Mammary epithelial cell (primary cell): ENCODE measurements at places on chromosomes 7 and 10. TPM values are rescaled to one million over a fixed set of nuclear protein-coding genes. Genes with fewer than 3 reads are reported as not detected.

Gene STARD3NL
- total RNA-seq = 23.9 and 27.9 TPM in 2 replicates

Gene TRIM8
- total RNA-seq = 36.8 TPM

Gene AZGP1
- 9.3 TPM for total RNA-seq

Gene CYP2W1
- total RNA-seq = not detected in 2 replicates

Gene IRF5
- total RNA-seq = 10.9 and 11.0 TPM in 2 replicates

Gene LIPF
- total RNA-seq = not detected

Gene PALD1
- not detected in 2 replicates for total RNA-seq

DNA sequence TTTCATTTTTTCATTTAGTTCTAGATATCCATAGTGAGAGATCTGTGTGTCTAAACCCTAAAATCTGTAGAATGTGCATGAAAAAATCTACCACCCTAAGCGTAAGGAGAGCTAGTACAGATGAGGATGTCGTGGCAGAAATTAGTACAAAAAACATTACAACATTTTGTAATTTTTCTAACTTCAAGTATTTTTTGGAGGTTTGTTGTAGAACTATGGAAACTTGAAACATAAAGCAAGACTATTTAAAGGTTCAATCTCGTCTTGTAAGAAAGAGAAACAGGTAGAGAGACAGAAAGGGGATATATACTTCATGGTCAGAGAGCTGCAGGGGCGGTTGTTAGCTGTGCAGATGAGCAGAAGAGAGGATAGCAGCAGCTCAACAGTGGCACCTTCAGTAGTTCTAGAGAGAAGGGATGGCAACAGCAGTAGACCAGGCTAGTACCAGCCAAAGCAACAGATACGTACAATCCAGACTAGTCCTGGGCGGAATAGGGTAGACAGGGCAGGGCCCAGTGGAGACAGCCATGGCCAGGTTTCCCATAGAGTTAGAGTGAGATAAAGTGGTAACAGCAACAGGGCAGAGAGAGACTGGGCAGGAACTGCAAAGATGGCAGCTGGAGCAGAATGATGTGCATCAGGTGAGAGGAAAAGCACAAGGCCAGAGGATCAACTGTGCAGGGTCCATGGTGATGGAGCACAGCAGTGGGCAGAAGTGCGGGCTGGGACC lies 145.2 kb downstream of the FRMD4A start:
- peak; percentile 100 for DNase-seq

- no peak for DNase-seq
These were observed 11.3 kb downstream of the DMBT1 start for GRCh38 chr10:122571892-122572291.

DNA sequence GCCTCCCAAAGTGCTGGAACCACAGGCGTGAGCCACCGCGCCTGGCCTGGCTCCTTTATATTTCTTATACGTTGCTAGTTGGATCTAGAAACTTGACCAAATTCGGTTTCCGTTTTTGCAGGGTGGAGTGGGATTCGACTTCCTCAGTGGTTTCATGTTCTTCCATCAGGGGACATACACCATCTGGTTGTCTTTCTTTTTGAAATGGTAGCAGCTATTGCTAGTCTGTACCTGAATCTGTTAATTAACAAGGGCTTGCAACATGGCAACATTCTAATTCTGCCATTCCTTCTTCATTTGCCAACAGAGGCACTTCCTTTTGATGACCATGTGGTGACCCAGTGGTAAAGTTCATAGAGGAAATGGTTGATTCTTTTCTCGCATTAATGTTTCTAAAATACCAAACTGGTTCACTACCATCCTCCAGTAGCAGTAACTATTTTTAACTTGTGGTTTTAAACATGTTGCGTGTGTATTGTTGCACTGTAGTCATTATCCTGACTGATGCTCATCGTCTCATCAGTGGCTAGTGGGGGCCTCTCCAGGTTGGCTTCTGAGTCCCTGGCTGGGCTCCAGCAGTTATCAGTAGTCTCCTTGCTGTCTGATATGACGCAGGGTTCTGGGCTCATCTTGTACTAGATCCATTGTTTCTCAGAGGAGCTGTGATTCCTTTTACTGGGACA lies 159.2 kb downstream of the RGS10 start:
- no peak for DNase-seq

DNA sequence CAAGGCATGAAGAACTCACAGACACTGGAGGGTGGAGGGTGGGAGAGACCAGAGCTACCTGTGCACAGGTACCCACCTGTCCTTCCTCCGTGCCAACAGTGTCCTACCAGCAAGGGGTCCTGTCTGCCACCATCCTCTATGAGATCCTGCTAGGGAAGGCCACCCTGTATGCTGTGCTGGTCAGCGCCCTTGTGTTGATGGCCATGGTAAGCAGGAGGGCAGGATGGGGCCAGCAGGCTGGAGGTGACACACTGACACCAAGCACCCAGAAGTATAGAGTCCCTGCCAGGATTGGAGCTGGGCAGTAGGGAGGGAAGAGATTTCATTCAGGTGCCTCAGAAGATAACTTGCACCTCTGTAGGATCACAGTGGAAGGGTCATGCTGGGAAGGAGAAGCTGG lies 21.8 kb downstream of the PRSS2 start:
- DNase-seq = no peak

DNA sequence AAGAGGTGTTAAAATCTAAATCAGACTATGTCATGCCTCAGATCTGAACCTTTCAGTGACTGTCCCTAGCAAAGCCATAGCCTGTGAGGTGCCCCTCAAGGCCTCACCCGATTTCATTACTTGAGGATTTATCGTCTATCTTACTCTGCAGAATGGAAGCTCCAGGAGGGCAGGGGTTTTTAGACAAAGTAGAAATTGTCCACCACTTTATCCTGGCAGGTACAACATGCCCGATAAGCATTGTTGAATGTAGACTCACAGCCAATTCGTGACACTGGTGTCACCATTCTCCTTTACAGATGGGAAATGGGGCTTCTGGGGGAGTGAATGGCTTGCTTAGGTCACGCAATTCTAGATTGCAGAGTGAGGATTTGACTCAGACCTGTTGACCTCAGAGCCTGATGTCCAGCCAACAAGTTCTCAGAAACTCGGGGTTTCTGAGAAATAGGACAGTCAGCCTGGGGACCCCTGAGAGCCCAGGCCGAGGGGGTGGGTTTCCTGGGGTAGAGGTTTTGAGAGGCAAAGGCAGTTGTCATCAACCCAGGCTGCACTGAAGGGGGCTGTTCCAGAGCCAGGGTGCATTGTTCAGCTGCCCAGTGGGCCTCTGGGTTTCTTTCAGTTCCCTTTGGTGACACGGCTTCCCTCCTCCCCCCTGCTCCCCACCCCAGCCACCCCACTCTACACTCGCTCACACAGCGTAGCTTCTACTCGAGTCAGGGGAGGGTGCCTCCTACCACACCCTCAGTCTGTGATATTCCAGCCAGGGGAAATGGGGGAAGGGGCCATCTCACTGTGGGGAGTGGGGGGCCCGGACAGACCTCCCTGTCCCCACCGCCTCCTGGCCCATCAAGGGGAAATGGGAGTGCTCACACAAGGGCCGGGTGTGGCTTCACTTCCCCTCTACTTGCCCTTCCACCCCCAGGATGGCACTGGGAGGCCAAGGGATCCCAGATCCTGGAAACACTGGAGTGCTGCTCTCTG lies 3.1 kb upstream of the IRF5 start:
- no peak for DNase-seq

DNA sequence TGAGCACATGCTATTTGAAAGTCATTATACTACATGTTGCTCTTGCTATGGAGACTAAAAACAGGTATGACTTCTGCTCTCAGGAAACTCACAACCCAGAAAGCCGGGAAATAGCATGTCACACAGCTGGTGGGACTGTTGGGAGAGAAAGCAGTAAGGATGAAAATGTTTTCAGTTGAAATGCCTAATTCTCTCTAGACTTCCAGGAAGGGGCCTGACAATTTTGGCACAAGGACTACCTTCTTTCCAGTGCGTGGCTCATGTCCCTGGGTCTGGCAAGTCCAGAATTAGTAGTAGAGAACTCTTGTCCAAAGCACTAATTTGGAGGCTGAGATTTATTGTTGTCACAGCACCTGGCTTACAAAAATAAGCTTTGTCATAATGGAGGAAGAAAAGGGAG lies 567.6 kb downstream of the LRMDA start:
- no peak for DNase-seq
